ENCODE measurements at places on chromosomes 5 and 9.
A peak's percentile ranks its signal among the peaks of the same experiment; 100 is the strongest.

- DNase-seq, result no peak
Observed at GRCh38 chr5:149559706-149560105, 8.5 kb upstream of the CSNK1A1 start.

DNA sequence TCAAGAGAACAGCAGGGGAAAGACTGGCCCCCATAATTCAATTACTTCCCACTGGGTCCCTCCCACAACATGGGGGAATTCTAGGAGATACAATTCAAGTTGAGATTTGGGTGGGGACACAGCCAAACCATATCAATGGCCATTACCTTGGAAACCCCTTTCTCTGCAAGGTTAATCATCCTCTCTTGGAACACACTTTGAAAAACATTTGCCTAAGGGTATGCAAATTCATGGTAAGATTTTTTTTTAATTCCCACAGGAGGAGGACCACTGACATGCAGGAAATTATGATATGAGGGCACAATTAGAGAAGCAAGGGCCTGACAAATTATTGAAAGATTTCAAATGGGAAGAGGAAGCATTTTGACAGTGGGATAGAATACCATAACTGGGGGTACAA lies 61.7 kb upstream of the NIPAL4 start:
- DNase-seq, result no peak

- DNase-seq, result no peak
Observed at GRCh38 chr5:180595046-180595379, 3.7 kb upstream of the SCGB3A1 start.

DNA sequence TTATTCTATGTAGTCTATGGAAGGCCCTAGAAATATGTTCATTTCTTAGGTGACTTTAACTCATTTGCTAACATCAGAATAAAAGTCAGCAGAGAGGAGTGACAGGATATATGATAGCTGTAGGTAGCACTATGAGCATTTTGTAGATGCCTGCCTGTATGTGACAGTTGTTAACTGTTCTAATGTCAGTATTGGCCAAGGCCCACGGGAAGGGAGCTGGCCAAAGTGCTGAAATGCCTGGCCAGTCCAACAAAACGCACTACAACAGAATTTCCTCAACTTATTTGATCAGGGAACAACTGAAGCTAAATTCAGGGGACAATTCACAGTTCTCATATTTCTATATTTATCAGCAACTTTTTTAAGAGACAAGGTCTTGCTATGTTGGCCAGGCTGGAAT lies 20.8 kb downstream of the SV2C start:
- DNase-seq, result no peak

GRCh38 chr5:66617226-66617861 lies 21.2 kb downstream of the MAST4 start:
- DNase-seq, result no peak

GRCh38 chr5:157549954-157550549 lies 25.5 kb downstream of the ADAM19 start:
- DNase-seq, result no peak

DNA sequence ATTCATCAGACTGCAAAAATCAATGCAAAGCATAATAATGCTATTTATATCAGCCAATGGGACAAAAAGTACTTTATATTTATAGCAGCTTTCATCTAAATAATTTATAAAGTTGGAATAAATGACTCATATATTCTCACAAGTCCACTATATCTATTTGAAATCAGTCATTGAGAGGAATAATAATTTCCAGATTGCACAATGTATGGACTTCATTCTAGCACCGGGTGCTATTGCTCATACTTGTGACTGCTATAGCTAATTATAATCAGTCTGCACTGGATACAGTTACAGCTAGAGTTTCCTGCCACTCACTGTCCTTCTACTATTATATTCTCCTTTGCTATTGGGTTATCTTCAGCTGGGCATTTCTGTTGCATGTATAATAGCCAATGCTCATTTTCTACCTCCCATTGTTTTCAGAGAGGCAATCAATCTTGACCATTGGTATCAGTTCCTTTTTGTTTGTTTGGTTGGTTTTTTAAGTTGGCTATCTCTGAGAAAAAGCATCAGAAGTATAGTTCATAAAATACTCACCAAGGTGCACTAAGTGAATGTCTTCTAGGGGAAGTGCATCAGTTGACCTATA lies 1.9 kb downstream of the CDH18 start:
- DNase-seq, result no peak

DNA sequence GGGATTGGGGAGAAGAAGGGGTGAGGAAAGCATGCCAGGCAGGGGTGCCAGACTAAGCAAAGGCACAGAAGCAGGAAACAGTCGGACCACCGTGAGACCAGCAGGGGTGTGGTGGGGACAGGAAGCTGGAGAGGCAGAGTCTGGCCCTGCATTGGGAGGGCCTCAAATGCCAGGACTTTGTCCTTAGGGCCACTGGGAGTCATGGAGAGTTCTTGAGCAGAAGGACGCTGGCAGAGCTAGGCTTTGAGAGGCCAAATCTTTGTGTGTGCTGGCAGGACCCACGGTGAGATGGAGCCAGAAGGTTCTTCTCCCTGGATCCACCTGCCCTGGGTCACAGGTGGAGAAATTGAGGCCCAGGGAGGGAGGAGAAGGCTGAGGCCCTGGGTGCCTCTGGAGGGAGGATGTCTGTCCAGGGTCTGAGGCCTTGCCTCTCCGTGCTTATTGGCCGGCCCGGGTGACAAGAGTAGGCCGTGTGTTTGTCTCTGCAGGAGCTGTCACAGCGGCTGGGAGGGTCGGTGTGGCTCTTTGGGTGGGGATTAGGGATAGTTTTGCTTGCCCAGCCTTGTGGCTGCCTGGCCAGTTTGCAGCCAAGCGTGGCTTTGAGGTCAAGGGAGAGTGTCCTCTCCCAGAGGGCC lies 1.8 kb upstream of the ENG start:
- no peak for DNase-seq

GRCh38 chr5:158487156-158487555 lies 612.6 kb downstream of the EBF1 start:
- DNase-seq, result no peak

DNA sequence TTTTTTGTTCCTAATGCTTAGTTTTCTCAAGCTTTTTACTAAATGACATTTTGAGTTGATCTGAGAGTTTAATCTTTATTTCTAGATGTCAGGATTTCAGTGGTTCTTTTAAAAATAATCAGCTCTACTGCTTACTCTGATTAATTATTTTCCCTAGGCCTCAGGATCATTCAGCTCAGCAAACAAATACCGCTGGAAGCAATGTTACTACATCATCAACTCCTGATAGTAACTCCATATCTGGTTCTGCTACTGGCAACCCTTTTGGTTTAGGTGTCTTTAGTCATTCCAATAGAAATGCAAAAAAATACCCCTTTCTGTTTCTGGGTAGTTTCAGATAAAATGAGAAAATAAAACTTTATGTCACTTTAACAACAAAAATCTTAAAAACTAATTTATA lies 5.6 kb upstream of the IDNK start:
- DNase-seq, result no peak

- DNase-seq, result no peak
Observed at GRCh38 chr5:173490681-173491080, 125.8 kb downstream of the BOD1 start.

DNA sequence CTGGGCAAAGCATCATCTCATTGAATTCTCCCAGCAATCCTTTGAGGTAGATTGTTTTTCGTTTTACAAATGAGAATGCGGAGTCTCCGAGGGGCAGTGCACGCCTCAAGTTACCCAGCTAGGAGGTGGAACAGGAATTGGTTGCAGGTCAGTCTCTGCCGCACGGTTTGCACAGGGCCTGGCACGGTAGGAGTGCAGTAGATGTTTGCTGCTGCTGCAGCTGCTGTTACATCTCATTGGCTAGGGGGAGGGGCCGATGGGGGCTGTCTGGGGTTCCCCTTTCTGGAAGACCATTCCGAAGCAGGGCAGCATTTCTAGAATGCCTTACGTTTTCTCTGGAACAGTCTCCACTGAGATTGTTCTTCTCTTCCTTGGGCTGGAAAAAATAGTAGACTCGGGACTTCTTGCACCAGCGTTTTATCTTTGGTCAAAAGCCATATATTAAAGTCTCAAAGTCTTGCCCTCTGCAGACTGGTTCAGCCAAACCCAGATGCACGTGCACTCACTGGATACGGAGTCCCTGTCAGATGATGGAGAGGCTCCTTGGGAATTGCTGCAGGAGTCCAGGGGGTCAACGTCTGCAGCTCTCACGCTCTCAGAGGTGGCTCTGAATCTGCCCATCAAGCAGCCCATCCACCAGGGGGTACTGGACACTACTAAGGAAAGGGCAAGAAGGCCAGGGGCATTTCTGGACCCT lies 1.2 kb downstream of the USP20 start:
- no peak for DNase-seq

DNA sequence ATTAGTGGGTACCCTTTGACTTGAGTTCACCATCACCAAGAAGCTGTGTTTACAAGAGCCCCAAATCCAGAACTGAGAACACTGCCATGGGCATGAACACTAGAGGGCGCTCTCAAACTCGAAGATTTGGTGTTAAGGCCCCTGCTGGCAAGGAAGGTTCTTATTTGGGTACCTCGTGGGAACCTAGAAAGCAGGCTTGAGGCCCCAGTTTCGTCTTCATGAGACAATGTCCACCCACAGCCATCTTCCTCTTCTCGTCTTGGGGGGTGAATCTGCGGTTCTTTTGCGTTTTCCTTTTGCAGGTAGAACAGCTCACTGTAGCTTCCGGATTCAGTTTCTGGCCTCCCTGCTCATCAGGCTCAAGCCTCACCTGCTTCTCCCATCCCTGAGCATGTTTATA lies 184.0 kb downstream of the SEMA5A start:
- peak; percentile 19 for DNase-seq

- DNase-seq, result no peak
Observed at GRCh38 chr5:112669328-112669963, 68.2 kb upstream of the APC start.

- no peak for DNase-seq
Observed at GRCh38 chr9:87873607-87874303, 8.9 kb upstream of the SPATA31E1 start.

GRCh38 chr9:12674961-12675360 lies 18.2 kb upstream of the TYRP1 start:
- DNase-seq, result no peak

GRCh38 chr5:568061-568781 lies 43.9 kb upstream of the CEP72 start:
- DNase-seq, result no peak

All from NCI-H2081 treated with DMSO at 0.1 percent for 48 hours (cell line).